ENCODE measurements at places on chromosomes 6 and 20.

- no peak for DNase-seq
Measured at GRCh38 chr6:52491203-52492069, 71.3 kb downstream of the EFHC1 start.

- DNase-seq: no peak
Measured at GRCh38 chr6:72963946-72964345, 261.4 kb downstream of the KHDC1L start.

DNA sequence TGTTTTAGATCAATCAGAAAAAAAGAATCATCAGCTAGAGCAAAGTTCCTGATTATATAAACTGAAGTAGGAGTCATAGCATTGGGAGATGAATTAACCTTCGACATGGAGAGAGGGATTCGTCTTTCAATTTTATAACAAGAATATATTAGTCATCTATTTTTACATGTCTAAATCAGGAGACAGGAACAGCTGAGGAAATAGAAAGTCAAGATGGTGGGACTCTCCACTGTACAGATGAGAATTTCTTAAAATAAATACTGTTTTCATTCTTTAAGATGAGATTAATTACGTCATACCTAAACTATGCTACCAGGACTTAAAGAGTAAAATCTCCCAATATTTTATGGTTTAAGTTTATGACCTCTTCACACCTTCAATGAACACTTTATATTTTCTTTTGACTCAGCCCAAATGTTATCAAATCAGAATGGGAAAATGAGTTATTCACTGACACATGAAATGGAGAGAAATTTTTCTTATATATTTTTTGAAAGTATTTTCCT lies 1137.7 kb downstream of the EPHA7 start:
- no peak for DNase-seq

DNA sequence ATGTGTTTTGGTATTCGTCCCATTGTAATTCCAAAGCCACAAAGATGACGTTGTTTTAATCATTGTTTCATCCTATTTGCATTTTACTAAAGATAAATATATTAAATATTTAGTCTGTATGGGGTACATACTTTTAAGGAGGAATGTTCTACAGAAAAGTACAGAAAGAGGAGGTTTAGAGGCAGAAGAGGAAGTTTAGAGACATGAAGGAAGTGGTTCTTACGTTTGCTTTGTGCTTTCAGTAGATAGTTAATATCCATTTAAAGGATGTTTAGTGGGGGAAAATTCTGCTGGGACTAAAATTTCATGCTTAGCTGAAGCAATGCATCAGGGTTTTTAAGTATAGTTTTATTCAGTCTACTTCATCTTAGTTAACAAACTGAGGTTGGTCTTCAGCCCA lies 116.6 kb downstream of the CRYBG1 start:
- no peak for DNase-seq

DNA sequence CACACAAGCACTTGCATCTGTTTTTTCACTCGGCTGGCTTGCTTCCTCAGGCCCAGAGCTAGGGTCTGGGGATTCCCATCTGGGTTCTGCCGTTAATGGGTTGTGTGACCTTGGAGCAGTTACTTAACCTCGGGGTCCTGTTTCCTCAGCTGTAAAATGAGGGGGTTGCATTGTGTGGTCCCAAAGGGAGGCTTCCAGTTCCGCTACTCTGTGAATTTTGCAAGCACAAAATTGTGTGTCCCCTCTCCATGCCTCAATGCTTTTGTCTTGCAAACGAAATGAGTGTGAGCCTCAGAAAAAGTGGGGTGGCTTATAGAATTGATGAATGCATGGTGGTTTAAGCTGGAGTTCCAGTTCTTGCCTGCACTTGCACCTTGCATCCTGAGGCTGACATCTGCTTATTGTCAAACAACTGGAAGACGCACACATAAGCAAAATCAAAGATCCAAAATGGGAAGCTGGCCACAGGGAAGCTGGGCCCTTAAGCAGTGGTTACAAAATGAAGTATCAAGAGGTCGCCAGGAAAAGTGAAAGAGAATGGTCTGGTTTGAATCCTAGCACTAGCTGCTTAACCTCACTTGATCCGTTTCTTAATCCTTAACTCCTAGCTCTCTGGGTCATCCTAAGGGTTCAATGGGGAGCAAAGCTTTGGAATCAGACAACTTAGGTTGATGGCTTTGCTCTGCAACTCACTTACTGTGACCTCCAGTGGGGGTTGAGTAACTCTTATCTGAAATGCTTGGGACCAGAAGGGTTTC lies 490.6 kb downstream of the DHX35 start:
- no peak for DNase-seq

DNA sequence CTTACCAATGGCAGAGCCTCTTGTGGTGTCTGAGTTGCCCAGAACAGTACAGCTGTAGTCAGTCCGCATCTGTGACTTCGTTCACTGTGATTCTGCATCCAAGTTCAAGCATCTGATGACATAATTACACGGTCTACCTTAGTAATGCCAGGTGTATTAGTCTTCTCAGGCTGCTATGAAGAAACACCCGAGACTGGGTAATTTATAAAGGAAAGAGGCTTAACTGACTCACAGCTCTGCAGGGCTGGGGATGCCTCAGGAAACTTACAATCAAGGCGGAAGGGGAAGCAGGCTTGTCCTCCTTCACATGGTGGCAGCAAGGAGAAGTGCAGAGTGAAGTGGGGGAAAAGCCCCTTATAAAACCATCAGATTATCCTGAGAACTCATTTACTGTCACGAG lies 163.9 kb upstream of the SULF2 start:
- DNase-seq: no peak

DNA sequence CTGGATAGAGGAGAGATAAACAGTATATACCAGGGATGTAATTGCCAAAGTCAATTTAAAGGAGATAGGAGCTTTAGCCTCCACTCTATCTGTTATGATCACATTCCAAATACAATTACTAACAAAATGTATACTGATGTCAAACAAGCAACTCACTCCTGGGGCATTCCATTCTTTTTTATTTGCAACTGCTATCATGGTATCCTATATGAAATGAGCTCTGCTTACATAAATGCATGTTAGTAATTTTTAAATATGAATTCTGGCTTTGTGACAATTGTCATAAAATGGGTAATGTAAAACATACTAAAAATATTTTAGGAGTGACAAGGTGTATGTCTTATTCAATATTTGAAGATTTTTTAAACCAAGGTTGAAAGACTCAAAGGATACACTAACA lies 751.1 kb downstream of the HACE1 start:
- no peak for DNase-seq

- DNase-seq: no peak
Measured at GRCh38 chr20:38197619-38198018, 32.5 kb upstream of the TGM2 start.

DNA sequence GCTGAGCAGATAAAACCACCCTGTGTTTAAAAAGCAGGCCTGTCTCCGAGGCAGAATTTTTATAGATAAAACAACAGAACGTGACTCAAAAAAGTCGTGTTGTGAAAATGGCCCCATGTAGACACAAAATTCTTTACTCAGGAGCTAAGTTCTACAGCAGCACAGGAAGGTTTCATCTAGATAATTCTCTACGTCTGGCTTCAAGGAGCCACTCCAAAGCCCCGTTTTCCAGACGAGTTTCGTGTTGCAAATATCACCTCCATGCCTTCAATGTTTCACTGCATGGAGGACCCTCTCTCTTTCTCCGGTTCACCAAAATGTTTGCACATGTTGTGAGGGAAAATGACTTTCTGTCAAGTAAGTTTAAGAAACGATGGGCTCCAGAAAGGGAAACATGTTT lies 12.0 kb upstream of the BMP7 start:
- no peak for DNase-seq

Measured in midbrain (tissue), 1 donor.